ENCODE measurements at places on chromosomes 4 and X.
A peak's percentile ranks its signal among the peaks of the same experiment; 100 is the strongest.

DNA sequence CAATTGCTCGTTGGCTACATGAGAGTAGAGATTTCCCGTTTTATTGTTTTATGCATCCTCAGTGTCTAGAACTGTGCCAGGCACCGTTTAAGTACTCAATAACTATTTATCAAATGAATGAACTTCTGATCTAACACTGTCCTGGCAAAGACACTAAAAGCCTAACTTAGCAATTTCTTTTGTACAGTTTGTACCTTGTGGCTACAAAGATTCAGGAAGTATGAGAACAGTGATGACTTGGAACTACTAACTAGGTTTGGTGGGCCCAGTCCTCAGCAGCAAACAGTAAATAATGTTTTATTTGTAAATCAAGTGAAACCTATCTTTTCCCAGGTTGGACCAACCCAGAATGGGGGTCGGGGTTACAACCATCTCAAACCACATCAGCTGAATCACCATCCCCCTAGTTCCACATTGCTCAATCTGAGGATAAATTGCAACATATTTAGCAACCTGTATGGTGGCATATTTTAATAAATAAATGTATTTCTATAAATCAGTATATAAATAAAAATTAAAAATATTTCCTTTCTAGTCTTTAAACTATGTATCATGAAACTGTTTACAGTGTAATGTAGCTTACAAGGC lies 12.3 kb upstream of the SCRG1 start:
- DNase-seq = no peak

GRCh38 chrX:91279479-91279878 lies 155.2 kb upstream of the PABPC5 start:
- no peak for DNase-seq

GRCh38 chr4:56156141-56156540 lies 207.4 kb downstream of the CEP135 start:
- no peak for DNase-seq

DNA sequence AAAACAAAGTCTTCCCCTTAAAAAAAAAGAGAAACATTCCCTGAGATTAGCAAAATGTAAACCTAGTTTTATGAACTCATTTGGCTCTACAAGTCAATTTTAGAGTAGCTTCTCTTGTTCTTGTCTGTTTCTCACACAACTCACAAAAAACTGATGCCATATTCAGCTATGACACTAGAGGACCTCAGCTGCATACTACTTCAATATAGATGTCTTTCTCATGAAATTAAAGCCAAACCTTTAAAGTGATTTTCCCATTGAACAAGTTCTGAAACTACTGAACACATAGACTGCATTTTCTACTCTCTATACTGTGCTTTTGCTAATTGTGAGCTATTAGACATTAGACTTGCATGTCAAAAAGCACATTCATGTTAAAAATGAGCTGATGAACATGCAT lies 49.8 kb downstream of the TBCK start:
- peak; percentile 7 for DNase-seq

Measured in GM12878 (cell line).